ENCODE measurements at places on chromosomes 1 and 21. TPM values are rescaled to one million over a fixed set of nuclear protein-coding genes. Genes with fewer than 3 reads are reported as not detected.

KCNN3 gene
- total RNA-seq, result 4.7 TPM

ASCL5 gene
- total RNA-seq, result not detected

TESK2 gene
- total RNA-seq, result 5.2 TPM

MROH7 gene
- 16.3 TPM for total RNA-seq

CASQ1 gene
- total RNA-seq, result 4.4 TPM

RIT1 gene
- total RNA-seq, result 49.6 TPM

PLD5 gene
- 18.1 TPM for total RNA-seq

PCSK9 gene
- total RNA-seq, result 0.42 TPM

USH2A gene
- not detected for total RNA-seq

IKBKE gene
- 10.3 TPM for total RNA-seq

PLA2G4A gene
- 4.6 TPM for total RNA-seq

NUAK2 gene
- total RNA-seq, result 1.7 TPM
